ENCODE measurements at places on chromosomes 16 and 17.
A peak's percentile ranks its signal among the peaks of the same experiment; 100 is the strongest.

DNA sequence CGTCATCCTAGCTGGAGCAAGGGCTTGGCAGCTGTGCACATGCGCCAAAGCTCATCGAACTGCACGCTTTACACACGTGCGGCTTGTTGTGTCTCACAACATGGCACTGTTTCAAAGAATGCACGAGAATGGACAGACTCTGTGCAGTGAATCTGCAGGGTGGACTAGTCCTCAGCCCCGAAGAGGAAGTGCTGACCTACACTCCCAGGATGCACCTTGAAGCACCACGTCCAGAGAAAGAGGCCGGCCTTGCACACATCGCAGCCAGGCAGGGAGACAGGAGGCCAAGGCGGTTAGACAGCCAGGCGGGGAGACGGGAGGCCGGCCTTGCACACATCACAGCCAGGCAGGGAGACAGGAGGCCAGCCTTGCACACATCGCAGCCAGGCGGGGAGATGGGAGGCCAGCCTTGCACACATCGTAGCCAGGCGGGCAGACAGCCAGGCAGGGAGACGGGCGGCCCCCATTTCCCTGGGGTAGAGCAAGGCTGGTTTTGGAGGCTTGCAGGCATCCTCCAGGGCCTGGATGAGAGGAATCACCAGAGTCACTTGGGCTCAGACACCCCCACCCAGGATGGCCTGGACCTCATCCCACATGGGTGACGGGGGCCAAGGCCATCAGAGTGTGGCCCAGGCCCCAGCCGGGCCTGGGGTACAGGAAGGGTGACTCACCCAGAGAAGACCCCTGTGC lies 9.0 kb upstream of the CACNA1H start:
- no peak for DNase-seq

GRCh38 chr17:82963104-82963950 lies 116.1 kb upstream of the METRNL start:
- DNase-seq: peak; percentile 43

DNA sequence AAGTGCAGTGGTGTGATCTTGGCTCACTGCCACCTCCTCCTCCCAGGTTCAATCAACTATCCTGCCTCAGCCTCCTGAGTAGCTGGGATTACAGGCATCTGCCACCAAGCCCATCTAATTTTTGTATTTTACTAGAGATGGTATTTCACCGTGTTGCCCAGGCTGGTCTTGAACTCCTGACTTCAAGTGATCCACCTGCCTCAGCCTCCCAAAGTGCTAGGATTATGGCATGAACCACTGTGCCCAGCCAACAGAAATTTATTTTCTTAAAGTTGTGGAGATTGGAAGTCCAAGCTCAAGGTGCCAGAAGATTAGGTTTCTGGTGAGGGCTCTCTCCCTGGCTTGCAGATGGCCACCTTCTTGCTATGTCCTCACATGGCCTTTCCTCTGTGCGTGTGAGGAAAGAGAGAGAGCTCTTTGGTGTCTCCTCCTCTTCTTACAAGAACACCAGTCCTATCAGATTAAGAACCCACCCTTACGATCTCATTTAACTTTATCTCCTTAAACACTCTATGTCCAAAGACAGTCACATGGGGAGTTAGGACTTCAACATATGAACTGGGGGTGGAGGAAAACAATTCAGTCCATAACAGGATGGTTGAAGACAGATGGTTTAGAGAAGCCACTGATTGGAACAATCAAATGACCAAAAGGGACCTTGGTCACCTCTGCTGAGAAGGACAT lies 31.8 kb downstream of the C16orf82 start:
- no peak for DNase-seq

- DNase-seq: no peak
Measured at GRCh38 chr17:78704594-78704993, 77.5 kb downstream of the CYTH1 start.

DNA sequence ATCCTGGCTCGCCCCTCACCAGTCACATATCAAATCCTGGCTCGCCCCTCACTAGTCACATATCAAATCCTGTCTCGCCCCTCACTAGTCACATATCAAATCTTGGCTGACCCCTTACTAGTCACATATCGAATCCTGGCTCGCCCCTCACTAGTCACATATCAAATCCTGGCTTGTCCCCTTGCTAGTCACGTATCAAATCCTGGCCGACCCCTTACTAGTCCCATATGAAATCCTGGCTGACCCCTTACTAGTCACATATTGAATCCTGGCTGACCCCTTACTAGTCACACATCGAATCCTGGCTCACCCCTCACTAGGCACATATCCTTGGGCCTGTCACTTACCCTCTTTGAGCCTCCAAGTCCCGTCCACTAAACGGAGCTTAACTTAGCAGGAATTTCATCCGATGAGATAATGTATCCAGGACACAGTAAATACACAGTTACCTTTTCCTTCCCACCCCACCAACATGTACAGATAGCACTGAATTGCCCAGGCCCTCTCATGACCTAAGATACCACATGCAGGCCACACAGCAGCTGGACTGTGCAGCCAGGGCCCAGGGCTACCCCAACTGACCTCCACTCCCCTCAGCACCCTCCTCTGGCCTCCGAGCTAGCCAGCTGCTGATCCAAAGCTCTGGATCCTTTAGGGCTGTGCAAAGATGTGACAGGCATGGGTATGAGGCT lies 157.8 kb upstream of the RPH3AL start:
- DNase-seq: no peak

GRCh38 chr17:60645918-60646523 lies 31.6 kb upstream of the BCAS3 start:
- no peak for DNase-seq

GRCh38 chr17:55426851-55427586 lies 5.4 kb upstream of the MMD start:
- DNase-seq: no peak

DNA sequence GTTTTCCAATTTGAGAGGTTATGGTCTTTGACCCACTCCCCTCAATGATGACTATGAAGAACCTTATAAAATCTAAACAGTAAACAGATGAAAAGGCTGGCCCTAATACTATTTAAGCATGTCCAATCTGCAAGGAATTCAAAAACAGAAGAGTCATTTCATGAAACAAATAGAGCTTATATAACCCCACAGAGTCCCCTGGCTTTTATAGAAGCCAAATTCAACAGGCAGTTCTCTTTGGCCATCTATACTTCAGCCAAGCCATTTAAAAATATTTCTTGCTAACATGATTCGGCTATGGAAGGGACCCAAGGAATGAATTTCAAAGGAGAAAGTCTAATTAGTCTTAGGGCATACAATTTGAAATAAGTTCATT lies 43.4 kb downstream of the SPOP start:
- no peak for DNase-seq
